Activated CD8-positive, alpha-beta memory T cell treated with anti-CD3 and anti-CD28 coated beads for 24 hours (primary cell): ENCODE measurements at places on chromosomes 5 and 9.

DNA sequence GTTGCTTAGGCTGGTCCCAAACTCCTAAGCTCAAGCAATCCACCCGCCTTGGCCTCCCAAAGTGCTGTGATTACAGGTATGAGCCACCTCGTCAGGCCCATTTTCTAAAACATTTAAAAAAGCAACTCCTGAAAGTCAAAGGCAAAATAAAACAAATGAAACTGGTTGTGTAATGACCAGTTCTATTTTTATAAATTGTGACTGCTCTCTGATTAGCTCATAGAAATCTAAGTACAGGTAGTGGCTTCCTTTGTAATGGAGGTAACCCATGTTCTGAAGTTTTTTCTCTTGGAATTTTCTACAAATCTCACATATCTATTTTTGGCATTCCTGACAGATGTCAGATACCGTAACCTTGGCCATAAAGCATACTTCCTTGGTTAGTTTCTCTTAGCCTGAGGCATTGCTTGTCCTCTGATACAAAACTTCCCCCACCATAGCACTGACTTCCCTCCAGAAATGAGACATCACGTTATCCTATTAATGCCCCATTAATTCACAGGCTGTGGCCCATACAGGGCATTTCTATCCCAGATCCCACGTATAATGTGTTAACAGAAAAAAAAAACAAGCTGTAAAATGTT, 14.1 kb upstream of the AK3 start:
- no peak for DNase-seq

GRCh38 chr5:72584466-72584865, 77.3 kb upstream of the ZNF366 start:
- no peak for DNase-seq

DNA sequence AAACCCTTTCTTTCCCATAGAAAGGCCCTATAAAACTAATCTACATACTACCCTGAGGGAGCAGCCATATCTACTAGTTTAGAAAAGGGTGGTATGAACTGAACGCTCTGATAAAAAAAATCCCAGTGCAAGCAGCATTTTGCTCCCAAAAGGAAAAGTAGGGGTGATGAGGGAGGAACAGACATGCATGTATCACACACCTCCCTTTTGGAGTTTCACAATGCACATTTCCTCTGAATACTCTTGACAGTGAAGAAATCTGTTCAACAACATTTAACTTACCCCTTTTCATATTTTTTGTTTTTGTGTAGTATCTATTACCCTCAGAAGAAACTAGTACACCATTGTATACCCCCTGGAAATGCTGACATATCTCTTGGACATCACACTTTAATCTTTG, 411.4 kb downstream of the MAT2B start:
- DNase-seq, result no peak

DNA sequence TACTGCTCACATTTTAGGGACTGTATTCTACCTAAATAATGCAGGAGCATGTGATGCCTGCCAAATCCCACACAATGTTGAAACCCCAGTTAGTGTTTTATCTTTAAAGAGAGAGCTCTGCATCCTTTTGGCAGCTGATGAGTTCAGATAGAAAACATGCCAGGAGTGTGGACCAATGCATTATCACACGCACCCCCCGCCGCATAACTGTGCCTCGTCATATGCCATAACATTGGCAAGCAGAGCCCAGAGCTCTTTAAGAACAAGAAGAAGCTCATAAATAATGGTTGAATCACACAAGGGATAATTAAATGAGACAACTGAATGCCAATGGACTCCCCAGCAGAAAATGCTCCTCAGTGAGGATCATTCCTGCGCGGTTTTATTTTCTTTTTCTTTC, 52.8 kb upstream of the RORB start:
- no peak for DNase-seq

GRCh38 chr5:167552356-167552755, 739.1 kb upstream of the WWC1 start:
- no peak for DNase-seq

- no peak for DNase-seq
These were observed 90.8 kb downstream of the TLE4 start for GRCh38 chr9:79662537-79662956.
